ENCODE measurements at places on chromosomes 5 and 9.

GRCh38 chr5:149680810-149681221 lies 49.3 kb upstream of the PPARGC1B start:
- peak; percentile 33 for DNase-seq

DNA sequence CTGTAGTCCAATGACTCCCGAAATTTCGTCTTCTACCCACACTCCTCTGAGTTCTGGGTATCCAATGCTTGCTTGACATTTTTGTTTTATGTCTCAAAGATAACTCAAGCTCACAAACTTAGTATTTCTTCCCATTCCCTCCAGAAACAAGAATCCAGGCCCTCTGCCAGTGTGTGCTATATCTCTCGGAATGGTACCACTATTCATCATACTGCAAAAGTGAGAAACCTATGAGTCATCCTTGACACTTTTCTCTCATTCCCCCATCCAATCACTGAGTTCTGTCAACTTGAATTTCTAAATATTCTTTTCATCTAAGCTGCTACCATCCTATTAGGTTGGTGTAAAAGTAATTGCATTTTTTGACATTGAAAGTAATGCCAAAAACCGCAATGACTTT lies 9.8 kb downstream of the SLC12A2 start:
- no peak for DNase-seq

- DNase-seq: no peak
Observed at GRCh38 chr5:181053488-181054121, 13.5 kb downstream of the BTNL9 start.

DNA sequence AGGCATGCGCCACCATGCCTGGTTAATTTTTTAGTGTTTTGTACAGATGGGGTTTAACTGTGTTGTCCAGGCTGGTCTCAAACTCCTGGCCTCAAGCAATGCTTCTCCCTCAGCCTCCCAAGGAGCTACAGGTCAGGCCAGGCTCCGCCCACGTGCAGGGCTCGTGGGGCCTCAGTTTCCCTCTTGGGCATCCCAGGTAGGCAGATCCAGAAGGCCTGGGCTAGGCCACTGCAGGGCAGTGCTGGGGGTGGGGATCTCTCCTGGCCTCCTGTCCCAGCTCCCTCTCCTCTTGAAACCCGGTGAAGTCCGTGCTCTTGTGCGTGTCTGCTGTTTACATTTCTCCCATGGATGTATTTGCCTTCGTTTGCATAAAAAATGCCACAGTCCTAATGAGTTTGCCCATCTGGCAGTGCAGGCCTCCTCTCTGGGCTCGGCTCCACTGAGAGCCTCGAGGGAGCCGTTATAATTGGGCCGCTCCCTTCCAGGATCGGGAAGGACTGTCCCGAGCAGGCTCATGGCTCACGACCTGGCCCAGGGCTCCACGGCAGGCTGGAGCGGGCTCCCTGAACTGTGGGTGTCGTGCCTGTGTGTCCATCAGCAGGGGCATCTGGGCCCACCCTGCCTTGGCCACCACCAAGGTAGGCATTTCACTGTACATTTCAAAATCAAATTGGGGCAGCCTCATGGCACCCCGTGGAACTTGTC lies 52.6 kb upstream of the RUFY1 start:
- no peak for DNase-seq

GRCh38 chr9:93808115-93809029 lies 146.8 kb downstream of the BARX1 start:
- no peak for DNase-seq

Measured in lower leg skin (tissue), 4 donors.